ENCODE measurements at places on chromosomes 11 and 22. TPM values are rescaled to one million over a fixed set of nuclear protein-coding genes. Genes with fewer than 3 reads are reported as not detected.

AIP gene
- total RNA-seq = 75.9 TPM

- no peak for DNase-seq
Observed at GRCh38 chr11:62129590-62130282, 5.9 kb downstream of the INCENP start.

DNA sequence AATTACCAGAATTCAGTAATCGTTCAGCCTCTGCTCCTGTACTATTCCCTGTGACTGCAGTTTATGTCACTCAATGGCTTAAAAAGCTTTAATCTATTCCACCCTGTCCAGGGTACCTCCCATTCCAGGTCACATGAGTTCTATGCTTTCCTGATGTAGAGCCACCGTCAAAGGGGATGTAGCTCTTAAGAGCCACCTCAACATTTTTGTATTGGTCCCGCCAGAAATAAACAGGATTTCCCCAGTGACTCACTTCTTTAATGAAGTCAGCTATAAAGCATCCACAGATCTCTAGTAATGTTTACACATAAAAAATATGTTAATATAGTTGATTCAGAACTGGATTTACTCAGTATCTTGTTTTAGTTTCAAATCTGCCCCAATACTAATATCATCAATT, 1.3 kb upstream of the OR8D1 start:
- no peak for DNase-seq

DNA sequence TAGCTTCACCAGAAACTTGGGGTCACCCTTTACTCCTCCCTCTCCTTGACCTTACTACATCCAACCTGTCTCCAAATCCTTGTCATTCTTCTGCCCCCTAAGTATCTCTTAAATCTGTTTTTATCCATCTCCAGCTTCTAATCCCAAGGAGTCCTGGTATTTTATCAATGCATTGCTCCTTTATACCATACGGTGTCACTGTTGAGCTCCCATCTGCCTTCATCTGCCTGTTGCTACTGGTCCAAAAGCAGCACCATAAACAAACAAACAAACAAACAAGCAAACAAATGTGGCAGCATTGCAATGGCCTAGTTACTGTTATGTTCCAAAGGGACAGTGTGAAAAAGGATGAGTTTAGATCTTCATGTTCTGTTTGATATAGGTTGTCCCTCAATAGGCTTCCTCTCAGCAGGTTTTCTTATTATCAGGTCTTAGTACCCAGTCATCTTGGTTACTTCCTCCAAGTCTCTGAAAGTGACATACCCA, 34.2 kb downstream of the DNHD1 start:
- no peak for DNase-seq

- DNase-seq = no peak
Observed at GRCh38 chr22:39176714-39177455, 24.4 kb upstream of the CBX7 start.
